A172 (cell line): ENCODE measurements at places on chromosomes 6 and 20.

GRCh38 chr20:53934421-53935343 is 135.7 kb downstream of the BCAS1 start:
- peak; percentile 89 for DNase-seq

DNA sequence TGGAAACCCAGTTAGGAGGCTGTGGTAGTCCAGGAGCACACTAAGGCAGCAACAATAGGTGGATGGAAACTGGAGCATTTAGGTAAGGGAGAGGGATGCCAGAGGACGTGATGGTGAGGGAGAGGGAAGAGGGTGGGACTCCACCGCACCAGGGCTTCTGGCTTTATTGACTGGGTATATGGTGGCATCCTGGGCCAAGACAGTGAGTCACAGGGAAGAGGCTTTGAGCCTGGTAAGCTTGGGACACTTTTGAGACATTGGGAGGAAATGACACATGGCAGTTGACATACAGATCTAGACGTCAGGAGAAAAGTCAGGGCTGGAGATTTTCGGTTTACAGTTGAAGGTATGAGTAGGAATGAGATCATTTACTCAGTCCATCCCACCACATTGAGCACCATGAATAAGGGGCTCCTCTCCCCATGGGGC is 14.9 kb downstream of the NT5E start:
- DNase-seq, result peak; percentile 98

DNA sequence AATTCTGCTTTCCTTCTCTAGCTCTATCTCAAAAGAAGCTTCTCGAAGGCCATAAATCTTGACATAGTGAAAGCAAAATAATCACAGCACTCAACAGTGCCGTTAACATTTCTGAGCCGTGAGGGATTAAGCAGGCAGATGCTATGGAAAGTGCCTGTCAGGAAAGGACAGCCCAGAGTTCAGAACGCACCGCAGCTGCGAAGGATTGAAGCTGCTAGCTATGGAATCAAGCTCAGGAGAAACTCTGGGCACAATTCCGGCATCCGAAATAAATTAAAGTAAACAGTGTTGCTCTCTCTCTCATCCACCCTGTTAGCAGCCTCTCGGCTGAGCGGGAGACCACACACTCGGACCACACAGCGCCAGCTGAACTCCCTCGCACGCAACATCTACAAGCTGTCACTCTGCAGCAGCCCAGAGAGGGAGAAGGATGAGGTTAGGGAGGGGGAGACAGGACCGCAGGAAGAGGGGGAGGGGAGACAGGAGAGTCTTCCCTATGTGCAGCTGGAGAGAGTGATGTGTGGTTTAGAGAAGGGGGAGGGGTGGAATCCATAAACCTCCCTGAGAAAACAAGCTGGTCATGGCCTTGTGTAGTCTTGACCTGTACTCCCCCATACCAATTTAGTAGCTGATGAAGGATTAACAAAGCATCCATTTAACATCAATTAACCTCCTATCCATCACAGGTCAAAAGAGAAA is 9.0 kb downstream of the EXOC2 start:
- no peak for DNase-seq

DNA sequence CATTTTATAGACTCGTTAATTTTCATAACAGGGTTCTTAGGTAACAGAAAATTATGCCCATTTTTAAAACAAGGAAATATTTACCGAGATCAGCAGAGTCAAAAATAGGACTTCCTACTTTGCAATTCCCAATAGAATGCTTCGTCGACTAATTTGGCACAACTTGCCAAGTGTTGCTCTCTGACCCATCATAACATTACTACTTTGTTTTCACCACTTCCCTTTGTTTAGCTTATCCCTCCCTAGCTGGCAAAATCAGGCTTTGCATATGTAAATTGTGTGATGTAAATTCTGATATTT is 914 bp upstream of the RANBP9 start:
- no peak for DNase-seq

GRCh38 chr6:168916576-168917211 is 337.0 kb downstream of the THBS2 start:
- no peak for DNase-seq

GRCh38 chr6:82365016-82365795 is 1.6 kb downstream of the TPBG start:
- peak; percentile 21 for DNase-seq

DNA sequence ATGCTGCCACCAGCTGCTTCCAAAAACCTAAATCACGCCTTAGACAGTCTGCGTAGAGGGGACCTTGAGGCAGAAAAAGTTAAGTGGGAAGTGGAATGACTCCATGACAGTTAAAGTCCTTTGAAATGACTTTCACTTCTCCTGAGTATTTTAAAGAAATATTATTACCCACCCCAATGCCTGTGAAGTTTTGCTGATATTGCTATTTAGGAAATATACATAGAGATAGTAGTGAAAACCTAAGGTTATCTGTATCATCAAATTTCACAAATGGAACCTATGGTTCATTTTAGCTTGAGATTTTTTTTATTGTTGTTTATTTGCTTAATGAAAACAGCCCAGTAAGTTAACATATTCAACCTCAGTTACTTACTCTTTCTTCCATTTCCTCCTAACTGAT is 182.1 kb upstream of the FBXL4 start:
- no peak for DNase-seq

DNA sequence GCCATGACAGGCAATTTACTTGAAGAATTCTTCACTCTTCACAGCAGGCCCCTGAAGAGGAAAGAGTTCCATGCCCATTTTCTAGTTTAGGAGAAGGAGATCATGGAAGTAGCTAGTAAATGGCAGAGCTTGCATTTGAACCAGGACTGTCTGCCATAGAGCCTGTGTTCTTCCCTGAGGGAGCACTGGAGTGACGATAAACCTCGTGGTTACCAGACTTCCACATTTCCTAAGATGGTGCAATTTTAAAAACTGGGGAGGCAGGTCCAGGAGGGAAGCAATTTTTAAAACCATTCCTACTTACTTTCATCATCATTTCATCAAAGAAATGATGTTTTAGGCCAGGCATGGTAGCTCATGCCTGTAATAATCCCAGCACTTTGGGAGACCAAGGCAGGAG is 36.8 kb downstream of the STK35 start:
- no peak for DNase-seq

DNA sequence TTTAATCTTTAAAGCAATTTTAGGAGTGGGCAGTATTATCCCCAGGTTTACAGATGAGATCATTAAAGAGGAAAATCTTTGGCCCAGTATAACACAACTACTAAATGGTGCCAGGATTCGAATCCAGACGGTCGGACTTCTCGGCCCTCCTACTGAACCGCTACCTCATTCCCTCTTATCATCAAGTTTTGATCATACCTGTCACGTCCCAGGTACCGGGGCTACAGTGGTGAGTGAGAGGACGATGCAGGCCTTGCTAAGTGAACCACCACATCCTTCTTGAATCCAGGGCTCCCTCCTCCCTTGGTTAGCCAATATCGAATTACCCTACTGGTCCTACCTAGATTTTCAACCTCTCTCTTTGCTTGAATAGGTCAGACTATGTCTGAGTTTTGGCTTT is 78.1 kb upstream of the PBOV1 start:
- DNase-seq, result no peak

DNA sequence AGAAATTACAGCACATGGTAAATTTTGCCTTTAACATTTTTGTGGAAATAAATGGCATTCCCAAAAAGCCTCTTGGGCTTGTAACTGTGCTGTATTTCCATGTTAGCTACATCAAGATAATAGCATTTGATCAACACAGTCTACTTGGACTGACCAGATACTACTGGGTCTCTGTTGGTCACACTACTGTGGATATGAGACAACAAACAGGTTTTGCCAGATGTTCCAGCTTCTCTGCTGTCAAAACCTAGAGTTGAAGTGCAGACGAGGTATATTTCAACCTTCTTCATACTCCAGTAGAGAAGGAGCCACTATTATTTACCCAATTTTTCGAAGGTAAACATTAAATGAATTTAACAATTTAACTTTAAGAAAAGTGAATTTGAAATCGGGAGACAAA is 284.7 kb upstream of the CITED2 start:
- DNase-seq, result no peak

GRCh38 chr6:153781306-153781705 is 257.7 kb upstream of the OPRM1 start:
- no peak for DNase-seq

- DNase-seq, result no peak
Observed at GRCh38 chr6:100595456-100595855, 130.7 kb upstream of the SIM1 start.

DNA sequence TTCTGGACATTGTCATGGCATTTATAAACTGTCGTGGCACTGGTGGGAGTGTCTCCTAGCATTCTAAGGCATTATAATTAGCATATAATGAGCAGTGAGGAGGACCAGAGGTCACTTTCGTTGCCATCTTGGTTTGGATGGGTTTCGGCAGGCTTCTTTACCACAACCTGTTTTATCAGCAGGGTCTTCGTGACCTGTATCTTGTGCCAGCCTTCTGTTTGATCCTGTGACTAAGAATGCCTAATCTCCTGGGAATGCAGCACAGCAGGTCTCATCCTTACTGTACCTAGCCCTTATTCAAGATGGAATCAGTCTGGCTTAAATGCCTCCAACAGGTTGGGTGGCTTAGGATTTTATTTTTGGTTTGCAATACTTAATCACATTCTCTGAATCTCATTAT is 142.7 kb upstream of the GGTLC1 start:
- DNase-seq, result peak; percentile 52
